HFF-Myc (cell line): ENCODE measurements at places on chromosomes 11 and 22.
A peak's percentile ranks its signal among the peaks of the same experiment; 100 is the strongest.

GRCh38 chr22:36790648-36791047, 14.7 kb upstream of the IFT27 start:
- no peak for DNase-seq

DNA sequence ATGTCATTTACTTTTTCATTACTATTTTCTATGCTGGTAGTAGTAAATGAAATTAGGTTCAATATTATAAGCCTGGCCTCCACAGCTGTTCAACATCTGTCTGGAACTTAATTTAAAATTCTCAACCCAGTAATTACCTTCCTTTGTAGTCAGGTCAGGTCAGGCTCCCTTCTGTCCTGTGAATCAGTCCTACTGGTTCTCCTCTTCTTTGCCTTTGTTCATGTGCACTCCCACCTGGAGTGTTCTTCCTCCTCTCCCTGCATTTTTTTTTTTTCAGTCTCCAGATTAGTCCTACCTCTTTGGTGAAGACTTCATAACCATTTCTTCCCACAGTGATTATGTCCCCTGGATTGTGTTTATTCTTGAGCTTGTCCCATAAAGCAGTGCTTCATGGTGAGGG, 67.9 kb downstream of the DKK3 start:
- DNase-seq: no peak

GRCh38 chr11:17813391-17814059, 78.9 kb downstream of the KCNC1 start:
- DNase-seq: no peak

DNA sequence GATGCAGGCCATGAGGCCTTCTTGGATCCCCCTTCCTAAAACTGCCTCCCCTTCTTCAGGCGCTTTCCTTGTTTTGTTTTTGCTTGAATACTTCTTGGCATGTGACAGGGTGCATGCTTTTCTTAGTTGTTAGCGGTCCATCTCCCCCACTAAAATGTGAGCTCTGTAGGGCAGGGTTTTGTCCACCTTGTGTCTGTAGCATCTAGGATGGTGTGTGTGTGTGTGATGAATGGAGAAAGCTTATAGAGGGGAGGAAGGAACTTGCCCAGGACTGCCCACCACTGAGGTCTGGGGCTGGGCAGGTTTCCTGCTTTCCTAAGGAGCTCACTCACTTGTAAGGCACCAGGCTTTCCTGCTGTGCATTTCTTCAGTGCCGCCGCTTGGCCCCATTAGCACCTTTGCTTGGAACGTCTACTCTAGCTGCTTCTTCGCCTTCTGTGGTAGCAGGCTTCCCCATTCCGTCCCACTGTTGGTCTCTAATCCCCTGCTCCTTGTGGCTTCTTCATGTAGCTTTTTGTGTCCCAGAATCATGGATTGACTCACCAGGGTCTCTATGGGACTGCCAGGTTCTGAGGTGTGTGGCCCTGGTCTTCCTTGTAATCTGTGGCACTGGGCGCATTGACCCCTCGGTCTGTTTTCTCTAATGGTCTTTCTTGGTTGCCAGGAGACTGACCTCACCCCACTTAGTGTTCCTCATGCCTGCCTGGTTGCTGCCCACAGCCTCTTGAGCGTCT, 3.3 kb downstream of the DGCR8 start:
- no peak for DNase-seq

- no peak for DNase-seq
Measured at GRCh38 chr11:95293116-95293515, 62.1 kb upstream of the SESN3 start.

- DNase-seq: no peak
Measured at GRCh38 chr11:125141178-125141577, 23.4 kb upstream of the PKNOX2 start.

- DNase-seq: no peak
Measured at GRCh38 chr11:75497788-75498409, 27.8 kb downstream of the GDPD5 start.

- DNase-seq: peak; percentile 48
Measured at GRCh38 chr11:62108017-62108750, 15.6 kb upstream of the INCENP start.

DNA sequence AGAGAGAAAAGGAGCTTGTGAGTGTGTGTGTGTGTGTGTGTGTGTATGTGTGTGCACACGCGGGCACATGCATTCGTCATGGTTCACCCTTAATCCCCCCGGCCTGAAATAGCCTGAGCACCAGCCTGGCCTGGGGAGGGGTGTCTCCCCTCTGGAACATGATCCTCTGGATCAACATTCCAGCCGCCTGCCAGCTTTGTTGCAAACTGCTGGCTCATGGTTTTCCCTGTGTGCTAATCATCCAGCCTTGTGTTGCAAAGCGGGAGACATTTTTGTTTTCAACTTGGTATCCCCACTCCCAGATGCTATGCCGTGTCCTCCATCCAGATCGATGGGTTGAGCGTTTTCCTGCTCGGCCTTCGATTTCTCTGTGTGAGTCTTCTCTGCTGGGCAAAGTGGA, 94.3 kb downstream of the FEZ1 start:
- DNase-seq: no peak

GRCh38 chr22:40544758-40545157, 91.8 kb downstream of the MRTFA start:
- DNase-seq: no peak

DNA sequence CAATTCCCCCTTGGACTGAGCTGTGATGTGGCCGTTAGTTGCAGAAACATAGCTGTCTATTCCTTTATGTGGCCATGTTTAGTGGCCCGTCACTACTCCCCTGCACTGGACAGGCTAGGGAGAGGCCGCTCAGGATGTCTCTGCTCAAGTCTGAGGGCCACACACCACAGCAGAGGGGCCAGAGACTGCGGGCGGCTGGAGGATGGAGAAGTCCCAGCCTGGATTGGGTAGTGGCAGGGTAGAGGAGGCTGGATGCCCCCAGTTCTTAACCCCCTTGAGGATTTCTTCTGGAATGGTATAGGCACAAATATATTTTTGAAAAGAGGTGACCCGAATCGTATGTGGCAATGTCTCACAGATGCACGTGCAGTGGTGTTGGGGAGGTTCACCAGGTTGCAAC, 116.4 kb upstream of the B3GAT1 start:
- DNase-seq: no peak

GRCh38 chr11:12293486-12293885, 83.9 kb upstream of the PARVA start:
- DNase-seq: no peak

- DNase-seq: peak; percentile 4
Measured at GRCh38 chr11:106585061-106585460, 433.2 kb downstream of the GUCY1A2 start.

DNA sequence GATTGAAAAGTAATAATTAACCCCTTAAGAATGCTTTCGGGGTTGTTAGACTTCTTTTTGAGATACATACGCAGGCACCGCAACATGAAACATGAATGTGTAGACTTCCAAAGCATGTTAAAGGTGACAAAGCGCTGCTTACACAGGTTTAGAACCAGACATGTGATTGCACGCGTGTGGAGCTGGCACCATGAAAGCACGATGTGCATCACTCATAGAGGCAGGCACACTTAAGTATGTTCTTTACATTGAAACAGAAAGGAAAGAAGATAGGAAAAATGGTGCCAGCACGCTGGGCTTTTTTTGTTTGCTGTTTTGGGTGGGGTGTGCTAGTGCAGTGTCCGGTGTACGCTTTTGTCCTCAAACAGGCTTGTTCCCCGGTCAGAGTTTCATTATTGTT, 83.6 kb upstream of the PPARA start:
- DNase-seq: no peak

- DNase-seq: no peak
Measured at GRCh38 chr11:65243797-65244196, 18.0 kb upstream of the POLA2 start.

DNA sequence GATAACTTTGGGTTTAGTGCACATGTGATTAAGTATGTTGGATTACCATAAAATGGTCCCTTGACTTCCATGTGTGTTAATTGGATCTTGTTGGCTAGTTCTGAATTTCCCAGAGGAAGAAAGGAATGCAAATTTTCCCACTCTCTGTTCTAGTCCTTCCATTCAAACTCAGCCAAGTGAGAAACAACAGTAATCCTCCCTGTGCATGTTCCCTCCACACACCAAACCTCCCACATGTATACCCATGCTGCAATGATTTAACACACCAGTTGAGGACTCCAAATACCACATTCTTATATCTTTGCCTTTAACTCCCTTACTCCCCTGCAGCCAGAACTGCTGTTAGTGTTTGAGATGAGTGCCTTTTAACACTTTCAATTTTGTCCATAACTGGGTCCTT, 1158.9 kb downstream of the DLG2 start:
- no peak for DNase-seq

DNA sequence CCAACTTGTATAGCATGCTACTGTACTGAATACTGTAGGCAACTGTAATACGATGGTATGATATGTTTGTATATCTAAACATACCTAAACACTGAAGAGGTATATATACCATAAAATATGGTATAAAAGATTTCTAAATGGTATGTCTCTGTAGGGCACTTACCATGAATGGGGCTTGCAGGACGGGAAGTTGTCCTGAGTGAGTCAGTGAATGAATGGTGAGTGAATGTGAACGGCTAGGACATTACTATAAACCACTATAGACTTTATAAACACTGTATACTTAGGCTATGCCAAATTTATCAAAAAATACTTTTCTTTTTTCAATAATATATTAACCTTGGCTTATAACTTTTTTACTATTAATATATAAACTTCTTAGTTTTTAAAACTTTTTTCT, 66.8 kb downstream of the ZC3H12C start:
- no peak for DNase-seq

- no peak for DNase-seq
Measured at GRCh38 chr22:42418811-42419242, 13.4 kb downstream of the NFAM1 start.

- no peak for DNase-seq
Measured at GRCh38 chr11:82731691-82732277, 1.9 kb downstream of the FAM181B start.

DNA sequence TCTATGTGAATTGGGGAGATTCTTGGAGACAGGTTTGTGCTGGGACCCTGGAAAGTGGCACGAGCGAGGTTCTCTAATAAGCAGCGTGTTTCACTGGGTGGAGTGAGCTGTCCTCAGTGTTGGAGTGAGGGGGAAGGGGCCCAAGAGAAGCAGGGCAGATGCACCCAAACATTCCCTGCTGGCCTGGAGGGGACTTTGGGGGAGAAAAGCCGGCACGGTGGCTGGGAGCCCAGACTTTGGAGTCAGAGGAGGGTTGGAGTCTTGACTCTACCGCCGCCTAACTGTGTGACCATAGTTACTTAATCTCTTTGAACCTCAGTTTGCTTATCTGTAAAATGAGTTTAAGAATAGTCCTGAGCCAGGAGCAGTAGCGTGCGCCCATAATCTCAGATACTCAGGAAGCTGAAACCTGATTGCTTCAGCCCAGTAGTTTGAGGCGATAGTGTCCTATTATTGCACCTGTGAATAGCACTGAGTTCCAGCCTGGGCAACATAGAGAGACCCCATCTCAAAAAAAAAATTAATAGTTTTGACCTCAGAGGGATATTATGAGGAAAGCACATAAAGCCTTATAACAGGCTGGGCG, 614 bp downstream of the NR1H3 start:
- no peak for DNase-seq

DNA sequence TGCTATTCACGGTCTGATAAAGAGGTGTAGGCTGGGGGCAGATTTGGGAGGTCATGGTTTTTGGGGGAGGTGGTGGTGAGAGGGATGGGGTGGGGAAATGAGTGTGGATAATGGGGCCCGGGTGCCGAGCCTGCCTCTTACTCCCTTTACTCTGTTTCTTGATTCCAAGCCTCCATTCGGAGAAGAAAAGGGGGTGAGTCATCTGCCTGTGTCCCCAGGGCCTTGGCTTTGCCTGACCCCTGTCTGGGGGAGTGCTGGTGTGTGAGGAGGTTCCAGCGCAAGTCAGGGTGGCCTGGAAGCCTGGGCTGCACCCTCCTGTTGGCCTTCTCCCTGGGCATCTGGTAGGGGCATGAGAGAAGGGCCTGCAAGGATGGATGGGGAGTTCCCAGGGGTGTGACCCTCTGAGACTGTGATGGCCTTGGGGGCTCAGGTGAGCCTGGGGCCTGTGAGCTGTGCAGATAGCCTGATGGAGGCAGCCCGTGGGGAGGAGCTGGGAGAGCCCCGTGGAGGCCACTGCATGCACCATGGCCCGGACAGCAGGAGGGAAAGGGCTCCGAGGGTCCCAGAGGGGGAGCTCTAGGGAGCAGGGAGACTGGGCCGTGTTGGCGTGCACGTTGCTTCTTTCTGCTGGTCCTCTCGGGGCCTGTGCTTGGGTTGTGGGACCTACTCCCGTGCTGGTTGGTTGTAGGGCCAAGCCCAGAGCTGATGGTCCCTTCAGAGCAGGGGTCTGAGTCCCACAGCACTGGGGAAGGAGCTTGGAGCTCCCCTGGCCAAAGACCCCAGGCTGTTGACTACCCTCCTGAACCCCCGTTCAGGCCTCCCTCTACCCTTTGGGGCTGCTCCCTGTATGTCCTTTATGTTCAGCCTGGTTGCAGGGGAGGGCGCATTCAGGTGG, 26.3 kb upstream of the ACR start:
- no peak for DNase-seq

GRCh38 chr22:50072167-50072555, 13.1 kb downstream of the MLC1 start:
- no peak for DNase-seq

- peak; percentile 93 for DNase-seq
Measured at GRCh38 chr22:44597616-44598015, 99.6 kb upstream of the RTL6 start.

DNA sequence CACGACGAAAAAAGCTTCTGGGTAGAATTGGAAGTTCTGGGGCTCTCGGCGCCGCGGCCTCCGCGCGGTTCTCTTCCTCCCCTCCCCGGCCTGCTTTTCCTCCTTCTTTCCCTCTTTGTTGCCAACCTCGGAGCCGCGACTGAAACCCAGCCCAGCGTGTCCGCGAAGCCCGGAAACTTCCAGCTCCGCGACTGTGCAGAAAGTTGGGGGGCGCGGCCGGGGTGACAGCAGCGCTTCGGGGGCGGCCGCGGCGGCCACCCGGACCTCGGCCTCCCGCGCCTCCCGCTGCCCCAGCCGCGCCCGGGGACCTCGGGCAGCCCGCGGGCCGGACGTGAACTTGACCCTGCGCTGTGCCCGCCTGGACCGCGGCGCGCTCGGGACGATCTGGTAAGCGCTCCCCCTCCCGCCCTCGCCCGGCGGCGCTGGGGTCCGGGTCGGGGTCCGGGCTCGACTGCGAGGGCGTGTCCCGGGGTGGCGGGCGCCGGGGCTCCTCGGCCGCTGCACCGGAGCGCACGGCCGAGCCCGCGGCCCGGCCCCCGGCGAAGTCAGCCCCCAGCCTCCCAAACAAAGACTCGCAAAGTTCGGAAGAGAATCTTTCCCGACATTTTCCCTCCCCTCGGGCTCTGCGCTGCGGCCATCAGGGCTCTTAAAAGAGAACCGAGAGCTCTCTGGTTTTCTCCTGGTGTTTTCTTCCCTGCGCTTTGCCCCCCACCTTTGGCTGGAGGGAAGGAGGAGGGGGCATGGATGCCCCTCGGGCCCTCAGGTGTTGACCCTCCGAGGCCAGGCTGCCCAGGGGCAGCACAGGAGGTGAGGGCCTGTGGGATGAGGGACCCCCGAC, 67.9 kb upstream of the WNT7B start:
- no peak for DNase-seq

- no peak for DNase-seq
Measured at GRCh38 chr11:129625930-129626329, 189.7 kb upstream of the TMEM45B start.
